ENCODE measurements at places on chromosomes 2 and 18. TPM values are rescaled to one million over a fixed set of nuclear protein-coding genes. Genes with fewer than 3 reads are reported as not detected.

DNA sequence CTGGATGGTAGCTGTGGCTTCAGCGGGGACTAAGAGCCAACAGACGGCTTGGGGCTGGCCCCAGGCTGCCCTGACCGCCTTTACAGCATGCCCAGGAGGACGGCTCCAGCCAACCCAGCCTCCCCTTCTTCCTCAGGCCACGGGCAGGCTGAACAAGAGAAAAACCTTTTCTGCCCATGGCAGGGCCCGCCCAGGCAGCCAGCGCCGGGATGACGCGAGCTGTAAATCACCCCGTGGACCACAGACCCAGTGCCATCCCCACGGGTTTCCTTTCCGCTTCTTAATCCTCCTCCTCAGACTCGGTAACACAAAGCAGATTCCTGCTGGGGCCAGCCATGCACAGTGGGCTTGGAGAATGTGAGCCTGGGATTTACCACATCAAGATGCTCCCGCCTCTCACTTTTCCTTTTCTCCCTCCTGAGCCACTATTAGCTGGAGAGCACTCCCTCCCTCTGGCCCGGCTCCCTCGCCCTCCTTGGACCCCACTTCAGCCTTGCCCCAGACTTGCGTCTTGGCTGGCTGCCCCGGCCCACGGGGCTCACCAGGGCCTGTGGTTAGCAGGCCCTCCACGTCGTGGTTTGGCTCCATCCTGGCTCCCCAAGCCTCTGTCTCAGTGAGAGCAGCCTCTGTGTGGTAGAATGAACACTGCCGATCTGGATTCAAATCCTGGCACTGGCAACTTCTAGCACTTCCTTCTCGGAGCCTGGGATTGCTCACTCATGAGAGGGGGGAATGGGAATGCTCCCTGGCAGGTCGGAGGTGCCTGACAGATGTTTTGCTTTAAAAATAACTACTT lies 31.4 kb downstream of the ATOH8 start:
- H3K27me3 ChIP-seq = peaks cover 4% of the 10 kb centered on the region
- H3K27ac ChIP-seq = no peak overlapping the region
- no peaks in the 10 kb centered on the region for H3K36me3 ChIP-seq
- no peak overlapping the region for H3K4me3 ChIP-seq
- H3K4me1 ChIP-seq = no peaks in the 10 kb centered on the region

DNA sequence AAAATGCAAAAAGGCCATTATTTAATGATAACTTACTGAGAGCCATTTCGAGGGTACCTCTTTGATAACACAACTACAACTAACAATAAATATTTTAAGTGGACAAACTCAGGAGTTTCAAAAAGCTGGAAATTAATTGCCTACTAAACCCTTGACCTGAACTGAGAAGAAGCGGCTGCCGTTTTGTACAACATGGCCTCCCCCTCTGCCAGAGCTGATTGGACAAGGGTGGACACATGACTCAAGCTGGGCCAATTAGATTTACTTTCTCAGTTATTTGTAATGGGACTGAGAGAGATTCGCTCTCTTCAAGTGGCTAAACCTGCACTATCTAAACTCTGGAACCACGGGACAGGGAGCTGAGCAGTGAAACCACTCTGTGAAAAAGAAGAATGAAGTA lies 135.9 kb upstream of the SERPINE2 start:
- DNase-seq = no peak
- no peak overlapping the region for H3K27ac ChIP-seq
- no peak overlapping the region for H3K4me3 ChIP-seq
- H3K27me3 ChIP-seq = peaks cover 1% of the 10 kb centered on the region
- H3K4me1 ChIP-seq = no peaks in the 10 kb centered on the region

- H3K36me3 ChIP-seq = peaks cover 54% of the 10 kb centered on the region
- DNase-seq = no peak
- H3K4me3 ChIP-seq = no peak overlapping the region
Observed at GRCh38 chr2:230205034-230205433, 14.8 kb downstream of the SP110 start.

Gene SP3
- 79.9 TPM for total RNA-seq

Gene SCN7A
- not detected for total RNA-seq

- H3K4me3 ChIP-seq = no peak overlapping the region
- DNase-seq = no peak
- H3K36me3 ChIP-seq = no peaks in the 10 kb centered on the region
- no peak overlapping the region for H3K27ac ChIP-seq
Observed at GRCh38 chr18:11653521-11653920, 35.5 kb upstream of the GNAL start.

Gene ACVR1C
- total RNA-seq = 2.0 TPM

Gene NTSR2
- not detected for total RNA-seq

Gene COL3A1
- total RNA-seq = not detected

All from activated CD4-positive, alpha-beta memory T cell treated with anti-CD3 and anti-CD28 coated beads for 36 hours (primary cell).